ENCODE measurements at places on chromosomes 4 and X.

DNA sequence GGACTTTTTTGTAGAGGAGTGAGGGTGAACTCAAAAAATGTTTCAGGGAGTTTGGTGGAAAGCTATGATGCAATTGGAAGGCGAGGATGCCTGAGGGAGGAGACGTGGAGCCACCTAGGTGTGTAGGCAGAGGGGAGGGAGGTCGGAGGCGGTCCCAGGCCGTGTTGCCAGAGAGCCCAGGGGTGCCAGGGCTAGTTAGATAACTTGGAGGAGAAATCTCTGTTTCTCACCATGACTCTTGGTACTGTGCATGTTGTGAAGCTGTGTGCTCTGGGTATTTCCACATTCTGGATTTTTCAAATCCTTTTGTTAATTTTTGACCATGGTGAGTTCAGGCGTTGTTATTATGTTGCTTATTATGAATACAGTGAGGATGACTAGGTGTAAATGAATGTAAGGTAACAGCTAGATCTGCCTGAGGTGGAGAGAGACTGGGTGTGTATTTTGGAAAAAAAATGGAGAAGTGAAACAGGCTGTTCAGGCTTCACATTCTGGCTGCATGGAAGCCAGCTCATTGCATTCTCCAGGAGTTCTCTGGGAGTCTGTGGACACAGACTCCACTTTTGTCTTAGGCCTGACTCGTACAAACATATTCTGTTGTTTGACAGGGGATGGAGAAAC lies 4.5 kb downstream of the RAB9A start:
- no peak for DNase-seq

DNA sequence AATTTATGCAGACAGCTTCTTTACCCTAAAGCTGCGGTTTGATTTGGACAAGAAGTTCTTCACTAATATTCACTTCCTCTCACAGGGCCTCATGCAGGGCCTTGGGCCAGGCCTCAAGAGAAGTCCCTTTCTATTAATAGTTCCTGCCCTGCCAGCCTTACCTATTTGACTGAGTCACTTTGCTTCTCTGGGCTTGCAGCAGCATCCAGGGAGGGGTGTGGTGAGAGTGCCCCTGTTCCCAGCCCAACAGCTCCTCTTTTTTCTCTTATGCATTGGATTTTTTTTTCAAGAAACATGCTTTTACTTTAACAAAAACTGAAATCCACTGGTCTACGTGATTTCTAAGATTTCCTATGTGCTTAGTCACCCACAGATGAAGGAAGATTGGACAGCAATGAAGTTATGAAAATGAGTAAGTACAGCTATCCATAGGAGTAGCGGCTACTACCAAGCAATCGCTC lies 26.7 kb downstream of the FAM156B start:
- DNase-seq, result peak; percentile 46

DNA sequence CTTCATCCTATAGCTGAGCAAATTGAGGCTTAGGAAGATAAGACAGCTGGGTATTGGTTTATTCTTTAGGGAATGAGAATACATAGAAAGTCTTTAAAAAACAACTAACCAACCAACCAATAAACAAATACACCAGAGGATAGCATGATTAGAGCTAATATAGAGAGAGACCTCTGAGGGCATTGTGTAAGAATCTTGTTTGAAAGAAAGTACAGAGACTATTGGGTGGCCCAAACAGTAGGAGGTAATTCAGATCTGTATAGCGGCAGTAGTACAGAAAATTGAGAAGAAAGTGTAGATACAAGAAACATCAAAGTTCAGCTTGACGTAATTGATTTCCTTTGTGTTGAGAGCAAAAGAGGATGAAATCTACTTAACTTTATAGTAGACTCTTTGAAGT lies 1951.0 kb upstream of the ADGRL3 start:
- DNase-seq, result no peak

- DNase-seq, result no peak
These were observed 51.7 kb downstream of the TBC1D9 start for GRCh38 chr4:140704392-140704960.

DNA sequence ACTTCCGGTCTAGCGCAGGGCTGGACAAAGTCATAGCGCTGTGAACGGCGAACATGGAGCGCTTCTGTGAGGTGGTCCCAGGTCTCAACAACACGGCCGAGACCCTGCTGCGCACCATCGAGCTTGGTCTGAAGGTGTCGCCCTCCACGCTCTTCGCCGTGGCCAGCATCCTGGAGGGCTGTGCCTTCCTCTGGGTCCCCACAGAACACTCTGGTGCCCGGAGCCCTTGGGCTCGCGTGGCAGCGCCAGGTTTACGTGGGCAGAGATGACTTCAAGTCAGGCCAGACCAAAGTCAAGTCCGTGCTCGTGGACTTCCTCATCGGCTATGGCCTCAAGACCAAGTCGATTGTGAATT lies 128.6 kb downstream of the ANAPC4 start:
- DNase-seq, result no peak

DNA sequence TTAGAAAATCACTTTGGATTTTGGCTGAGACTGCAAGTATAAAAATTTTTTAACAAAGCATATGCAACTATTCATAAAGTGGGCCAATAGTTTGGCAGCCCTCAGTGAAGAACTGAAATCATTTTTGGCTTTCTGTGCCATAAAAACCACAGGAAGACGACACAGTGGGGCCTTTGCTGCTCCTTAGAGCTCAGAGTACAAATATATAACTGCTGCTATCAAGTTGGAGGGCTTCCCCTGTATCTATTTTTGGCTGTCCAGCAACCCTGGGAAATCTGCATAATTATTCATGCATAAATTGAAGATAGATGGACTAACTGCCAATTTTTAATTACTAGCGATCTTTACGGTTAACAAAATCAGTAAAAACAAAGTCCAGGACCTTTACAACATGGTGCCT lies 51.5 kb upstream of the FTHL17 start:
- no peak for DNase-seq
